ENCODE measurements at places on chromosomes 5 and 9.

DNA sequence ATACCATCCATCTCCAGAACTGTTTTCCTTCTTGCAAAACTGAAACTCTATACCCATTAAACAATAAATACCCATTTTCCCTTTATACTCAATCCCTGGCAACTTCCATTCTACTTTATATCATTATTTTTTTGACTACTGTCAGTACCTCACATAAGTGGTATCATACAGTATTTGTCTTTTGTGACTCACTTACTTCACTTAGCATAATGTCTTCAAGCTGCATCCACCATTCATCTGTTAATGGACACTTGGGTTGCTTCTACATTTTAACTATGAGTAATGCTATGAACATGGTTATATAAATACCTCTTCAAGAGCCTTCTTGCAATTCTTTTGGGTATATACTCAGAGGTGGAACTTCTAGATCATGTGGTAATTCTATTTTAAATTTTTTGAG lies 11.6 kb upstream of the TYRP1 start:
- DNase-seq = no peak

- no peak for DNase-seq
These were observed 109.2 kb upstream of the SHB start for GRCh38 chr9:38178237-38178636.

GRCh38 chr5:148992265-148992664 lies 70.6 kb downstream of the SH3TC2 start:
- no peak for DNase-seq

DNA sequence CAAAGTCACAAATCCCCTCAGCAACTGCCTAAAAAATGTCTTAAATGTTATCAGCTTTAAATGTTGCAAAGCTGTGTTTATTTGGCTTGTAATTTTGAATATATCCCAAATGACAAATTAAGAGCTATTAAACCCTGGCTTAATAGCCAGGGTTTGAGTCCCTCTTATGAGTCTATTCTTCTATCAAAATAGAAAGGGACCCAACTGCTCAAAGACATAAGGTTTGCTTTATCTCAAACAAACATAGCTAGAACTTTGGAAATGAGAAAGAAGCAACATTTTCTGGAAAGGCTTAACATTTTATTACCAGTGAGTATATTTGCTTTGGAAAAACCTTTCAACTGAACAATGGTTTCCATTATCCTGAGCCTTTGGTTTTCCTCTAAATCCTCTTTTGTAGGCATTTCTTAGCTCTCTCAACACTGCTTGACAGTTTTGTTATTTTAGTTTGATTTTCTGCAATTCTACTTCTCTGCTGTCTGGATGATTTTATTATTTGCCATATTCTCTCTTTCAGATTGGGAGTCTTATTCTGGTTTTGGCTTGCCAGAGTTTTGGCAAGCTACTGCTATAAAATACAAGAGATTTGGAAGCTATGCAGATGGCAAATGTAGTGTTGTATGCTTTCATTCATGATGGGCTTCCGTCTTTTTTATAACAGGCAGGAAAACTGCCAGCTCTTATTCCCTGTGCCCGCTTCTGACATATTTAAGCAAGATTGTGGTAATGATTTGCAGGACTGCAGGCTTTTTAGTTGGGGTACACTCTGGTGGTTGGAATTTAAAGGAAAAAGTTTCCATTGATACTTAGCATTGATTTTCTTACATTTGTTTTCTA lies 734.9 kb downstream of the DTWD2 start:
- DNase-seq = no peak

GRCh38 chr9:99187311-99187710 lies 34.4 kb downstream of the ALG2 start:
- no peak for DNase-seq

GRCh38 chr5:8070138-8070537 lies 201.2 kb downstream of the MTRR start:
- no peak for DNase-seq

DNA sequence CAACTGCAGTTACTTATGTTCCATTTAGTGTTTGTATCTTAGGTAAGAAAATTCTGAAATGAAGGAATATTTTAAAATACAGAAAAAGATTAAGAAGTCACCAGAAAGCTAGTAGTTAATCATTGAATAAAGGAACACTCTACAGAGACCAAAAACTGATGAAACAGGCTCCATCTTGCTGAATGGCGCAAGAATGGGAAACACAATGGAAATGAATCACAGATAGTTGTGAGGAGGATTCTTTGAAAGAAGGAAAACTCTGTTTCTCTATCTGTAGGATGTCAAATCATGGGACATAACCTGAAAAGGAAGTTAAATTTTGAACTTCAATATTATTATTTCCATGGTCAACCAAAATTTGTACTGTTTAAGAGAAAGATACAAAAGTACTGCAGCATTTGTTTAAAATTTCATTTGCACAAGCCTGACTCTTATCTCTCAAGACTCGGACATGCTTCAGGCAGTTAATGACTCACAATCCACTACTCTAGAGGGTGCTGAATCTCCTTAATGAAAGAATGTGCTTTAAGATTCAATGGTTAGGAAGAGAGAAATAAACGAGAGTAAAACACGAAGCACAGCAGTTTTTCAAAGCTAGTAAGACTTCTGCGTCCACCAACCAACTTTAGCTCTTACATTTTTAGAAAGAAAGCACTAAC lies 1064.4 kb upstream of the DMAC1 start:
- no peak for DNase-seq

DNA sequence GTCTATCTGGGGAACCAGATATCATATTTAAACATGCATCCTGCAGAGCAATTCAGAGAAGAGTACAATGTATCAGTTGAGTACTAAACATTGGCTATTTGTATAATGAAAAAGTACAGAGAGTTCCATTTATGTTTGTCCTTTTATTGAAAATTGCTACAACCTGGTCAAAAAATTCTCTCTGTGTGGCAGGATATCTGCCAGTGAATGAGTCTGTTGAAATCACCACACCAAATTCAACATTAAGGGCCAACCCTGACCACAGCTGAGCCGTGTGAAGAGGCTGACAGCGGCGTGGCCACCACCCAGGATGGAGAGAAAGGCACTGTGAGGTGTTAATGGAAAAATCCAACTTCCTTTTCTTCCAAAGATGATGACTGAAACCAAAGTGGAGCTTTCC lies 422.7 kb upstream of the PIK3R1 start:
- DNase-seq = no peak

- DNase-seq = no peak
These were observed 16.7 kb upstream of the SLC25A51 start for GRCh38 chr9:37920471-37921167.

GRCh38 chr5:173775261-173776197 lies 112.6 kb upstream of the CPEB4 start:
- DNase-seq = no peak

DNA sequence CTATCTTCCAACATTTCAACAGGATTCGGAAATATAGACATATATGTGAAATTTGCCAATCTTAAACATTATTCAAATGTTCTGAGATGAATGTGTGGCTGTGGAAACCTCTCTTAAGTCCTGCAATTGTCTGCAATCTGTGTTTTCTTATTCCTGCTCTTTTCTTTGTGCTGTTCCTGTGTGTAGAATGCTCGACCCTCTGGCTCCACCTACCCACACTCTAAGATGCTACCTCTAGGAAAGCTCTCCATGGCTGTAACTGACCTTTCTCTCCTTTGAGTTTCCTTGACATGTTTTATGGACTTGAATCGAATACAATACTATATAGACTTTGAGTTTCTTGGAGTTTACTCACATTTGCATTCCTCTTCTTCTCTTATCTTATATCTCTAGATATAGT lies 120.6 kb upstream of the ASTN2 start:
- no peak for DNase-seq

DNA sequence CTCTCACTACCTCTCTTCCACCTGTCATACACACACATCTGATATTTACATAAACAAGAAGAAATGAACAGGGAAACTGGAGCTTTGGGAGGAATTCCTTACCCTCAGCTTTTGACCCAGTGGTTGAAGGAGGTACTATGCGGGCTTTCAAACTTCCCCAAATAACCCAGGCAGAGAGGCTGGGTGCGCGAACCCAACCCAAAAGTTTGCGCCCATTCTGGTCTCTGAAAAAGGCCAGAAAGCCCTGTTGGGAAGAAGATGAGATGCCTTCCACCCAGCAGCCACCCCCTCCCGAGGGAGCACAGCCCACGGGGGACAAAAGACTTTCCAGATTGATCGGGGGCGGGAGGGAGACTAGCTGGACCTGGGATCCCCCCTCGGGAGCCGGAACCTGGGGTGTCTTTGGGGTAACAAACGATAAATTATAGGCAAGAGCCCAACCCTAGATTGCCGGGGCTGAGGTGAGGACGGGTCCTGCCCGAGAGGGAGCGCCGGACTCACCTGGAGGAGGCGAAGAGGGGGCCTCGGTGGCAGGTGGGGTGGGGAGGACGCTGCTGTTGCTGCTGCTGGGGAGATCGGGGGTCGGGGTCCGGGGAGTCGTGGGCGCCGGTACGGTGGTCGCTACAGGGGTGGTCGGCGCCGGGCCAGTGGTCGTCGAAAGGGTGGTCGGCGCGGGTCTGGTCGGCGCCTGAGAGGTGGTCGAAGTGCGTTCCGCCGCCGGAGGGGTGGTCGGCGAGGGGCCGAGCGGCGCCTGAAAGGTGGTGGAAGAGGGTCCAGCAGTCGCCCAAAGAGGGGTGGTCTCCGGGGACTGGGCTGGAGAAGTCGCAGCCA lies 798 bp downstream of the MEGF9 start:
- peak; percentile 53 for DNase-seq

DNA sequence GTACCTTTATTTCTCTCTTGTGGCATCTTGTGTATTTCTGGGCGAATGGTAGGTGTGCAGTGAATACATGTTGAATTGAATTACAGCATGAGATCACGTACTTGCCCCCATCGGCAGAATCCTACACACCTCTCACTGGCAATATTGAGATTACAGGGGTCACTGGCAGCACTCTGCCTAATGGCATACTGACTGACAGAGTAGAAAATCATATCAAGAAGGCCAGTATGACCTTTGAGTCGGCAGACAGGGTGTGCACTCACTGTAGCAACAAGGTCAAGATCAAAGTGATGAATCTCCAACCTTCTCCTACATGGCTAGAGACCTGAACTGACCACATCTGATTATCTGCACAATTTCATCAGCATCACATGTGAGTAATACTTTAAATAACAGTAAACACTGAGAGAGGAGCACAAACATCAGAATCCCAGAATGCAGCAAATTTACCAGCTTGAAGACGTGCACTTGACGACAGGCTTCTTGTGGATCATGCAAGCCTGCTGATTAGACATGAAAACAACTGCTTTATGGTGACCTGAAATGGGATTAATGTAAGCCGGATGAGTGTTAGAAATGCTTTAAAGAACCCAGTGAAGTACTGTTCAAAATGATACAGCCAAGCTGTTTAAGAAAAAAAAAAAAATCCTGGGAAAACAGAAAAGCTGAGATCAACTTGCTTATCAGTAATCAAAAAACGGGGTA lies 267.1 kb upstream of the EFNA5 start:
- DNase-seq = no peak

DNA sequence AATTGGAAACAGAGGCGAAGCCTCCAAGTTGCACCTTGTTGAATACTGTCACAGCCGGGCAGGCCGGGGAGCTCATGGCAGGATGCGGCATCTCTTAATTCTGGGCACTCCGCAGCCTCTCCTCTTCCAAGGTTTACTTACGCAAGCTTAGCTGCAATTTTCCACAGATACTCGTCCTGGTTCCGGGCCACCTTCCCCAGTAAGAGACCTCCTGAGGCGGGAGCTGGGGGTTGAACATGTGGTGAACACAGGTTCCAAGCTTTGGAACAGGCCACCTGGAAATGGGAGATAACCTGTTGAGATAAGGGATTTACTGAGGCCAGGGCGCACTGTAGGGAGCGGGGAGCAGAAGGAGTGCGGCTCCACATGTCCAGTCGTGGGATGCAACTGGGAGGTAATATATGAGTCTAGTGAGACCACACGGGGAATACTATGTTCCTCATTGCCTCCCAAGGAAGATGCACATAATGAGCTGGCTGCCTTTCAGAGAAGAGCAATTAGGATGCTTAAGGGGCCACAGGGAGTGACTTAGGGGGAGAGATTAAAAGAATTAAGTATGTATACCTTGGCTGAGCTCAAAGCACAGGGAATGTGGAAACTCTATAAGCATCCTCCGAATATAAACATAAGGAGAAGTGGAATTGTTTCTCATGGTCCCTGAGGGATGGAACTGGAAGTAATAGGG lies 335.2 kb downstream of the CWC27 start:
- no peak for DNase-seq

DNA sequence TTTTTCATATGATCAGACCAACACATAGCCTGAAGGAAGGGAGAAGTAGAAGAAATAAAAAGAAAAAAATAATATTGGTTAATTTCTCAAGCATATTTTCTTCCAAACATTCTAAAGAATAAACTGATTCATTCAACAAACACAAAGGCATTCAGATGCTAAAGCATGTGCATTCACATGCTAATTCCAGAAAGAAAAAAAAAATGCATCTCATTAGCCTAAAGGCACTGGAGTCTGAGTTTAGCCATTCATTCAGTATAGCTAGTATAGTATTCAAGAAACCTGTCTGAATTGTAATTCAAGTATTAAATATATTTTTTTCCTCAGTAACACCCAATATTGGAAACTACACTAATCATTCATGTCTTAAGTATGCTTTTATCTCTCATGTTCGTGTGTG lies 61.0 kb upstream of the FER start:
- DNase-seq = no peak

DNA sequence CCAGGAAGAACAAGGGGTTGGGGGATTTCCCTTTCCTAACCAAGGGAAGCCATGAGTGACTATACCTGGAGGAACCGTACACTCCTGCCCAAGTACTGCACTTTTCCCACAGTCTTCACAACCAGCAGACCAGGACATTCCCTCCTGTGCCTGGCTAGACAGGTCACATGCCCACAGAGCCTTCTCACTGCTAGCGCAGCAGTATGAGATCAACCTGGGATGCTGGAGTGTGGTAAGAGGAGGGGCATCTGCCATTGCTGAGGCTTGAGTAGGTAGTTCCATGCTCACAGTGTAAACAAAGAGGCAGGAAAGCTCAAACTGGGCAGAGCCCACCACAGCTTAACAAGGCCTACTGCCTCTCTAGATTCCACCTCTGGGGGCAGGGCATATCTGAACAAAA lies 35.9 kb downstream of the SAXO1 start:
- DNase-seq = no peak

DNA sequence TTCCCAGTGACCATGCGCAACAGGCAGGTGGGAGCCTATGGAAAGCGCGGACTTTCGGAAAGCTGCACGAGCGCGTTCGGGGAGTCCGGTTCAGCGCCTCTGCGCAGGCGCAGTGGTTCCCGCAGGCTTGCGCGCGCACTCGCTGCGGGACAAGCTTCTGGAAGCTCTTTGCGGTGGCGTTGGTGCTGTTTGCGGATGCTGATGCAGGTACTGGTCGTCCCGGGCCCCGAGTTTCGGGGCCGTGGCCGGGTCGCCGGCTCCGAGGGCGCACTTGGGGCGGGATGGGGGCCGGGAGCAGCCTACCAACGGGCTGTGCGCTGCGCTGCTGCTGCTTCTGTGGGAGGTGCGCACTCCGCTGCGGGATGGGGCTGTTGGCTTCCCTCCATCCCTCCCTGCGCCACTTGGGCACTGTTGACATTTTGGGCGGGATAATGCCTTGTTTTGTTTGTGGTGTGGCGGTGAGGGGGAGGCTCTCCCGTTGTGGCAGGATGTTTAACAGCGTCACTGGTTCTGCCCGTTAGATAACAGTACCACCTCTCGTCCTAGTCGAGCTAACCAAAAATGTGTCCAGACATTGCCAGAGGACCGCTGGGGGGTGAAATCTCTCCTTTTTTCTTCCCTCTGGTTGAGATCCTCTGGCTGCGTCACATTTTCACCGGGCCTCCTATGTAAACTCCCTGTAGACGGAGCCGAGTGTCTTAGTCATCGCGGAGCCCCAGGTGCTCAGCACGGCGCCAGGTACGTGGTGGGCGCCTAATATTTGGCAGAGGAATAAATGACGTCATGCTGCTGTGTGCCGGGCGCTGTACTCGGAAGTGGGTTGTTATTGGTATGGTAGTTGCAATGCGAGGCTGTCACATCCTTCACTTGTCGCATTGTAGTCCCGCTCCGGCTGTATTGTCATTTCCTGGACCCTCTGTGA lies at the start of gene ZNF483:
Gene ZNF483, plus strand, starts transcription at position 124 of the 922 bp plus-strand sequence. CDS start 2,217 bp downstream, outside the sequence.
- peak; percentile 91 for DNase-seq

Measured in mesothelial cell of epicardium (in vitro differentiated cells).